ENCODE measurements at places on chromosomes 2 and 18.

DNA sequence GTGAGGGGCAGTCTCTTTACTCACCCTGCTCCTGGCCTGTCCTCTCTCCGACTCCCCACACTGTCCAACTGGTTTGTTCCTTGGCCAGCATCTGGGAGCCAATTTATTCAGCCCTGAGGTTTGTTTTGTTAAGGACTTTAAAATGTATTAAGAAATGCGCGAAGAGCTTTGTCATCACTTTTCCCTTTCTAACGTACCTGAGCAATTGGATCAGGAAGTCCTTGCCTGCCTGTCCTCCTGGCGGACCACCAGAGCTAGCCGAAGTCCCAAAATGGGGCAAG, 164.7 kb upstream of the MSH6 start:
- no peak for DNase-seq

GRCh38 chr2:120352696-120353590, 7.0 kb downstream of the INHBB start:
- no peak for DNase-seq

DNA sequence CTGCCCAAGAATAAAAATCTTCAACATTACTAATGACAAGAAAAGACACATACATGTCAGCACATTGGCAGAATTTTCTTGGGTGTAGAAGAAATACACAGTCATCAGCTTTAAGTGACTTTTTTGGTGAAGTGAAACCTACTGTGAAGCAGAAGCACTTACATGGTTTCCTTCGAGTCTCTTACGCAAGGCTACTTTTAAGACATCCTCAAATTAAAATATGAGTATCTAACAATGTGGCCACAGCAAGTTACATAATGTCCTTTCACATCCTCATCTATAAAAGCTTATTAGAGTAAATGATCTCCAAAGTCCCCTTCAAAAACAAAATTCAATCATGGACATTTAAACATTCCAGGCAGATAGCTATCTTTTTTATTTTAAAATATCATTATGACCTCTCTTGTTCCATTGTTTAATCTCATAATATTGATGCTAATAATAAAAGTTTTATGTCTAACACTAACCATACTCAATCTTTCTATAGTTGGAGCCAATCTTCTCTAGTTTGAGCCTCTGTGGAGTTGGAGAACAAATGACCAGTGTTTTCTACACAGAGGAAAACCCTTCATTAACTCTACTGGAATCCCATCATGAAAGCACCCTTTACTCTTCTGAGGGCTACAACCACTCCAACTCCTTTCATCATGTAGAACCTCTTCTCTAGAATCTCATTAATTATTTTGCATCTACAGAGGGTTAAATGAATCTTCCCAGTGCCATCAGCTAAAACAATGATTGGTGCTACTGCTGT, 182.2 kb upstream of the ZFP36L2 start:
- DNase-seq: no peak

GRCh38 chr2:170817093-170818035, 677 bp downstream of the GAD1 start:
- DNase-seq: peak; percentile 49

- no peak for DNase-seq
Observed at GRCh38 chr2:204973616-204974015, 428.3 kb downstream of the PARD3B start.

DNA sequence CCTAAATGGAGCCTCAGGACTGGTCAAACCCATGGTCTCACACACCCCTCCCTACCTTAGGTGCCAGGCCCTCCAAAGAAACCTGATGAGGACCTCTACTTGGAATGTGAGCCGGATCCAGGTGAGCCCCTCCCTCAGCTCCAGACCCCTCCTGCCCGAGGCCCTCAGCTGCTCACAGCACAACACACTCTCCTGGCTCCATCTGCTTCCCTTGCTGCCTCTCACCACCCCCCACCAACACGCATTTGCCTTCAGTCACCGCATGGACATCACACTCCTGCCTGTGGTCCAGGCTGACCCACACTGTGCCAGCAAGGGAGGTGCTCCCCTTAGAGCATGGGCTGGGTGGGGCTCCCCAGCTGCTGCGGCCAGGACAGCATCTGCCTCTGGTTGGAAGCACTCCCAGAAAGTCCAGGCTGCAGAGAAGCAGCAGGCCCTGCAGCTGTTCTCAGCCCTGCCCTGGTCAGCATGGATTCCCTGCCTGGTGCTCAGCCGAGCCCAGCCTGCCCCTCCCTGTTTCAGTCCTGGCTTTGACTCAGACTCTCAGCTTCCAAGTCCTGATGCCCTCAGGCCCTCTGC, 15.1 kb downstream of the SH2D6 start:
- DNase-seq: no peak

Measured in activated CD4-positive, alpha-beta T cell treated with anti-CD3 and anti-CD28 coated beads, Interleukin-2, amount 50 U/mL, for 48 hours (primary cell).